ENCODE measurements at places on chromosomes 7 and 10. TPM values are rescaled to one million over a fixed set of nuclear protein-coding genes. Genes with fewer than 3 reads are reported as not detected.

DNA sequence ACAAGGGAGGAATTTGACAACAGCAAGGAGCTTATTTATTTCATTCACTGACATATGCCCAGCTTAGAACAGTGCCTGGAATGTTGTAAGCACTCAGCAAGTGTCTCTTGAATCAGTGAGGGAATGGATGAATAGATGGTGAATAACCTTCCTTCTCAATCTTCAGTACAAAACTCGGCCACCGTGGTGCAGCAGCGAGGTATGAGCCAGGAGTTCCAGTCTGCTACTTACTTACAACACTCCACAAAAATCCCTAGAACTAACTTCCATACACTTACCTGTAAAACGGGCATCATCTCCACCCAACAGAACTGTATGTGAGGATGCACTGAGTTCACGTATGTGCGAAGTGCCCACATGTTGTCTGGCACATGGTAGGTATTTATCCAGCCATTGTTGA is 237.4 kb downstream of the WDR11 start:
- DNase-seq = no peak

GRCh38 chr10:122237331-122237990 is 33.6 kb upstream of the BTBD16 start:
- DNase-seq = no peak

- peak; percentile 18 for DNase-seq
These were observed 178.4 kb upstream of the TARP start for GRCh38 chr7:38451840-38452239.

ALOX5 gene
- 0.34 TPM for total RNA-seq

C10orf62 gene
- total RNA-seq = 0.34 TPM

OR2F1 gene
- not detected for total RNA-seq

GRCh38 chr10:100744136-100744986 is 1.0 kb upstream of the PAX2 start:
- DNase-seq = no peak

SLC29A3 gene
- total RNA-seq = 2.6 TPM

- DNase-seq = no peak
These were observed 34.9 kb upstream of the CNPY1 start for GRCh38 chr7:155581107-155581830.

DNA sequence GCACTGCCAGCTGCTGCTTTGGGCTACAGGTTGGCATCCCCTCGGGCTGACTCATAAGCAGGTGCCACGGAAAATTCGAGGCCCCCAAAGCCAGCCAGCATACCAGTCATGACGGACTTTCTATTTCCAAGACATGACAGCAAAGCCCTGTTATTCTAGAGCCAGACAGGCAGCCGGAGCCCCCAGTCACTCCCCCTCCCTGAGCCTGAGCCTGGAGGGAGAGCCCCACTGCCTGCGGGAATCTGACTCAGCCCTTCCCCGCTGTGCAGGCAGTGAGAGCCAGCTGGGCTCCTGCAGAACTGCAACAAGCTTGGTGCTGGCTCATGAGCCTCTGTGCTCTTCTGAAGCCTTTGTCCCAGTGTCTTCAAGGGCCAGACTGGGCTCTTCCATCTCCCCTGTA is 15.8 kb downstream of the BTBD16 start:
- peak; percentile 9 for DNase-seq

GRCh38 chr10:5354068-5354467 is 10.7 kb upstream of the UCN3 start:
- DNase-seq = no peak

GRCh38 chr10:116403740-116404250 is 23.9 kb upstream of the PNLIPRP3 start:
- DNase-seq = no peak

DNA sequence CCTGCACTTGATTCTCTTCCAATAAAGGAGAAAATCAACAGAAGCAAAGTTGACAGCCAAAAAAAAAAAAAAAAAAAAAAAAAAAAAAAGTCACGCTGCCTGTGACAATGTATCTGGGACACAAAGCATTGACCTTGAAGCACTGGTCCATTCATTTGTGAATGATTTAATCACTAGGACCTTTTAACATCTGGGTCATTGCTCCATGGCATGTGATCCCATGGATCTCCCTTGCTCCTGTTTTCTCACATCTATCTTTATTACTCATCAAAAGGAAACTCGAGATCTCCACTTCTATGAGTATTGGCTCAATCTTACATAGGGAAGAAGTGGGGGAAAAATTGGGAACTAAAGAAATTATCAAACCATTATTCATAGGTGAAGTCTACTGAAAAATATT is 89.6 kb upstream of the SMIM30 start:
- no peak for DNase-seq

DNA sequence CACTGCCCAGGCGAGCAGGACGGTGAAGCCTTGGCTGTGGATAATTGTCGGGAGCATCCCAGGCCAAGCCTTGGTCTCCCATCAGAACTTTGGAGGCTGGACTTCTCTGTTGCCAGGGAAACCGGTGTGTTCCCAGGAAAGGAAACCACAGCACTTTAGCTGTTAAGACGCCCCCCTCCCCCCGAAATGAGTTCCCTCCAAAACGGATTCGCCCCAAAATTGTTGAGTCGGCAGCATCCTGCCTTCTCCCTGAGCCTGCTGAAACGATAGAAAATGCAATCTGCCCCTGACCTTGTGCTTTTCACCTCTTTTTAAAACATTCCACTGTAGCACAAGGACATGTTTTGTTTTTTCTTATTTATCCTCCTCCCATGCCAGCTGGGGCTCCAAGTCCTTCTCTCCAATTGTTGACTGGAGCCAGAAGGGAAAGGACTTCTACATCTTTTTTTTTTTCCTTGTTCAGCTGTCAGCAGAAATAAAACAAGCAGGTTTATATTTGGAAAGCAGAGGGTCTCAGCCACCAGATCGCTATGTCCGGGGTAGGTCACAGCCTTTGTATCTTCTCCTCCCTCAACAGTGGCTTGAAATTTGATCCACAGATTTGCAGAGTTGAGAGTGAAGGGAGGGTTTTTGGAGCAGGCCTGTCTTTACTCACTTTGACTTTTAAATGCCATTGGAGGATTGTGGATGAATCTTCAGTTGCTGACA is 116.5 kb downstream of the ZMIZ1 start:
- no peak for DNase-seq
